ENCODE measurements at places on chromosomes 16 and 17.

DNA sequence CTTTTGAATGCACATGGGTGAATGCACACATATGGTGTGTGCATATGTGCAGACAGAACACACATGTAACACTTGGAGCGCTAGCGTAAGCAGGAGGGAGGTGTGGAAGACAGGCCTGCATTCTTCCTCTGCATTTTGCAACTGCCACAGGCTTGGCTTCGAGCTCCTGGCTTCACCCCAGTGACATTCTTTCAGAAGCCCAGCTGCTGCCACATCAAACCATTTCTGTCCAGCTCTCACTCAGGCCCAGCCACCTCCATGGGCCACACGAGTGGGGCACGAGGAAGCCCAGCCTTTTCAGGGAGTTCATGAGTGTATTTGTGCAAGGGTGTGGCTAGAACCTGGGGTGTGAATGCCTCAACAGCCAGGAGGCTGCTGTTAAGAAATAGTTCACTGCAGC lies 18.8 kb downstream of the LGALS3BP start:
- DNase-seq: no peak

GRCh38 chr17:77959126-77959925 lies 823 bp downstream of the TNRC6C start:
- DNase-seq: no peak

- DNase-seq: no peak
Observed at GRCh38 chr17:40763752-40764151, 8.2 kb downstream of the KRT26 start.

GRCh38 chr17:74012465-74012864 lies 191.0 kb upstream of the RPL38 start:
- no peak for DNase-seq

- DNase-seq: no peak
Observed at GRCh38 chr17:82246365-82247181, 17.7 kb downstream of the SLC16A3 start.

GRCh38 chr16:77410449-77410848 lies 24.4 kb downstream of the ADAMTS18 start:
- no peak for DNase-seq

GRCh38 chr17:45235416-45236281 lies 14.0 kb downstream of the FMNL1 start:
- DNase-seq: no peak

DNA sequence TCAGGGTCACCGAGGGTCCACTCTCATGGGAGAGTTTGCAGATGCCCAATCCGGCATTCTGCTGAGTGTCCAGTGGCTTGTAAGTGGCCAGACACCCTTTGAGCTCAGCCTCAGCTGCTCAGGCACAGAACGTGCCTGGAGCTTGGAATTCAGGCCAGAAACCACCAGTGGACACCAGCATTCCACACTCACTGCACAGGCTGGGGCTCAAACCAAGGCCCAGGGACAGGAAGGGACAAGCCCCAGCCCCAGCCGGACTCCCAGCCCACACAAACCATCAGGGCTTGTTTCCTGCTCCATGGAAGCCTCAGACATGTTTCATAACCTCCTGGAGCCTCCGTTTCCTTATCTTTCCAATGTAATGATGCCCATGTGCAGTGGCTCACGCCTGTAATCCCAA lies 5.0 kb upstream of the NPRL3 start:
- DNase-seq: no peak
